ENCODE measurements at places on chromosomes 4 and X.

DNA sequence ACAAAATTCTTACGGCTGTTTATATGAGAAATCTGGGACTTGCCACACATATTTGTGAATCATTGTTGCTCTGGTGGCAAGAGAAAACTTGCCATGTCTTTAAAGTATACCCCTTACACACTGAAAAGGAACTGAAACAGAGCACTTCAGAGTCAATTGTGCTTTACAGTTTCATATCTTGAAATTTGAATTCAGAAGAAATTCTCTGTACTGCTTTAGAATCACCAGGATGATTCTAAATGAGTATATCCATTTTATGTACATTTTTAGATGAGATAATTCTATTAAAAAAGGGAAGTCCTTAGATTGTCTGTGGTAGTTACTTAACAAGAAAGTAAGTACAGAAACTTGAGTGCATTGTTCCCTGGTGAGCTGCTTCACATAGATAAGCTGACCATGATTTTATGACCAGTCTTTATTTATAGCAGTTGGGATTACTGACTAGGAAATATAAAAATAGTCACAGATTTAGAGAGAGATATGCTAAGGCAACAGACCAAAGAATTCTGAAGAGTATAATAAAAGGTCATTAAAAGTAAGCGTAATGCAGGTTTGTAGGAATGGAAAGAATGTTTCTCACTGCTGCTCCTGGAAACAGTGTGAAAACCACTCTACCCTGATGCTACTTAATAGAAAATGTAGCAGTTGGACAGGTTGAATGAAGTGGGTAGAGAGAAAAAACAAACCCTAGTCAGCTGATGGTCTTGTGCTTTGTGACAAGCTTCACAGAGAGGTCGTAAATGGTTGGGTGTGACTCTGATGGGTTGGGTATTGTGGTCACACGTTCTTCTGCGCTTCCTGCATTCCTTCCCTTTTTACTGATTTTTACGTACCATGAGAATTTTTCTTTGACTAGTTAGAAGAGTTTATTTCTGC lies 41.0 kb downstream of the FNIP2 start:
- DNase-seq = peak; percentile 3

DNA sequence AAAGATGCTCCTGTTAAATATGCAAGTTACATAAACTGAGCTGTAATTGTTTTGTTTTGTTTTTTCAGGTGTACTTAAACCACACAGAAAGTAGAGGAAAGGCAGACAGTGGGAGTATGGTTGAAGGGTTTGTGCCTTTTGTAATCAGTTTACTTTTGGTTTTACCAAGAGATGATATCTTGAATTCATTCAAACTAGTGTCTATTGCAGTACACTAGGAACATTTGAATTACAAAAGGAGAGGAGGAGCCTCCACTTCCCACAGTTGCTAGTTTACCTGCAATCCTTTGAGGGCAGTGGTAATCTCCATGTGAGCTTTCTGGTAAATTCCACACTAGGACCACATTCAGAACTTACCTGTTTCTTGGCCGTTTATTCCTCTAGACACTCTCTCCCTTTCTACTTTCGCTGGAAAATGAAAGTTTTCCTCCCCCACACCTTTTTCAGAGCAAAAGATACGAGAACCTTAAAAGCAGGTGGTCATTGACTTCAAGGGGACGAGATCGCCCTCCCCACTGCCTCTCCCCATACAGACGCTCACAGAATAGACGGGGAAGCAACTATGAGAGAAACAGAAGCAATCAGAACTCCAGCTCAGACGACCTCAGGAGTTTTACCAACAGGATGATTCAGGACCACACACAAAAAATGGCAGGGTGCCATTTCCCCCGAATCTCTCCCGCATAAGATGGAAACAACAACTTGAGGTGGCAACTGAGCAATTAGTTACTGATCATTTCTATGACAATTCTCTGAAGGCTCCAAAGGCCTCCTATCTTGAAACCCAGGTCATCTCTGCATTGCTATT lies 3.3 kb downstream of the RBM47 start:
- DNase-seq = no peak

GRCh38 chr4:56844802-56845580 lies 23.5 kb upstream of the SPINK2 start:
- DNase-seq = no peak

DNA sequence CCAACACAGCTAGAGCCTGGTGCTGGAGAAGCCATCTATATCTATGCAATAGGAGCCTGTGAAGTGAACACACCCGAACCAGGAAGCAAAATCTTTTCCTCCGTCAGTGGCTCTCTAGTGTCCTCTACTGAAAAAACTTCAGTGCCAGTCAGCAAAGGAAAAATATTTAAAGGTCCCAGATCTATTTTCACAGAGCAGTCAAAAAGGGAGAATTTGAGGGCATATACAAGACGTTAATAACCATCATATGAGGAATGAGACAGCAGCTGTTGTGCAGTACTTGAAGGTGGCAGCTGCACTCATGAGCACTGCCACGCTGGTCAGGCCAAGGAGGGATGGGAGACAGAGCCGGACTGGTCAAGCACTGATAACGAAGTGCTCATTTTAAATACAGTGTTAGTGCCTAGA lies 14.4 kb downstream of the MCUB start:
- DNase-seq = no peak

DNA sequence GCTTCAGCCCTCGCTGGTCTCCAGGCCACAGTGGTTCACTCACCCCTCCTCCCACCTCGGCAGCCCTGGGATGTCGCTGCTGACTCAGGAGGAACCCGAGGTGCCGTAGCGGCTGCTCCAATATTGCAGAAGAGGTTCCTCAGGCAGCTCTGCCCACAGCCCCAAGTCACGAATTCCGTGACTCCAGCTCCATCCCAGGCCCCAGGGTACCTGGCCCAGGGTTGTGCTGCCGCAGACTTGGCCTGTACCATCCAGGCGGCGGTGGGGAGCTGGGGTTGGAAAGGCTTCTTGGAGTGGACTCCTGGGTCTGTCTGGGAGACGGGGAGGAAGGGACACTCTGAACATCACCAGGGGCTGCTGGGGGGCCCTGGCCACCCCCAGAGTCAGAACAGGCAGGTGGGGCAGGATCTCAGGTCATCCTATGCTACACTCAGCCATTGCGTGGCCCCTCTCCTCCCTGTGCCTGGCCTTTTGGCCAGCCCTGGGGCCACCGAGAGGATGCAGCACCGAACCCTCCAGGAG lies 728 bp upstream of the HGFAC start:
- DNase-seq = no peak

- DNase-seq = no peak
These were observed 20.5 kb upstream of the BLTP1 start for GRCh38 chr4:122131562-122132157.

Measured in stimulated activated CD8-positive, alpha-beta memory T cell treated with anti-CD3 and anti-CD28 coated beads, Interleukin-7, amount 100 ng/mL, for 1 hour (primary cell).